ENCODE measurements at places on chromosomes 2 and 18.

DNA sequence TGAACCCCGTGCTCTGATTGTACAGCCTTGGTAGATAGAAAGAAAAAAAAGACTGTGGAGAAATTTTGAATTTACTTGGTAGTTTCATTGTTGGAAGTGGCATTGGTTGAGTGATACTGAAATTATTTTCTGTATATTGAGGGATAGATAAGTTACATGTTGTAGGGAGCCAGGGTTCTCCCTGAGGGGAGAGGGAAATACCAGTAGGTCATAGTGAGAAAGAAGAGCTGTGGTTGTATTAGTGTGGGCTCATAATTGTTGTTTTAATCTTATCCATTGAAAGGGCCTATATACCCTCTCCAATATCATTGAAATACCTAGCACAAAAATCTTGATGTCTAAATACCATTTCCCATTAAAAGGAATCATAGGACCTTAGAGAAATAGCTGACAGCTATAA lies 16.9 kb upstream of the RAB31 start:
- no peak for DNase-seq

DNA sequence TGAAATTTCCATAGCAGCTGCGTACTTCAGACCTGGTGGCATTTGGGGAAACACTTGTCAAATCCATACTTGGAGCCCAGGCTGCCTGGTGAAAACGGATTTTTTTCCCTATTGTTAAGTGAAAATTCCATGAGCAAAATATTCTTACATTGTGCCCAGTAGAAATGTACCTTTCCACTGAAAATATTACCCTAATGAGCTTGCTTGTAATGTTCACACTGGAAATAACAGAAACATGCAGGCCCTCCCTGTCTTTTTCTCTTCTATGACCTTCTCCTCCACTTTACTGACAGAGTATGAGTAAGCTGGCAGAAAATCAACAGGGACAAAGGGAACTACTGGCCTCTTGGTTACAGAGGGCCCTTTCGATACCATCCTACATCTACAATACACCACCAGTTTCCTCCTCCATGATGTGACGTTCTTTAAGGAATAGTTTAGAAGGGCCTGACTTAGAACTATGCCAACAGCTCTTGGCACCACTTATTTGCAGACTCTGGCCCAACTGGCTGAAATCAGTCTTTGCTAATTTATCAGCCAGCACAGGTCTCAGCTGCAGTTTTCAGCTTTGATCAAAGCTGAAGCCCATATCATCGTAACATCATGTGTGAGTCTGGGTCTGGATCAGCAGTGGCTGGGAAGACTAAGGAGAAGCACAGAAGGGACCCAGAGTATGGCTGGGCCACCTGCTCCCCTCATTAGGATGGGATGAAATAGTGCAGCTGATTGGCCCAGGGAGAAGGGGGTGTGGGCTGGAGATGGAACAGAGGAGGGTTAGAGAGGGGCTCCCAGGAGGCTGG lies 272.2 kb upstream of the ID2 start:
- no peak for DNase-seq

GRCh38 chr2:112154246-112155117 lies 16.3 kb downstream of the FBLN7 start:
- no peak for DNase-seq

- no peak for DNase-seq
Observed at GRCh38 chr2:59713577-59713976, 839.9 kb downstream of the BCL11A start.

DNA sequence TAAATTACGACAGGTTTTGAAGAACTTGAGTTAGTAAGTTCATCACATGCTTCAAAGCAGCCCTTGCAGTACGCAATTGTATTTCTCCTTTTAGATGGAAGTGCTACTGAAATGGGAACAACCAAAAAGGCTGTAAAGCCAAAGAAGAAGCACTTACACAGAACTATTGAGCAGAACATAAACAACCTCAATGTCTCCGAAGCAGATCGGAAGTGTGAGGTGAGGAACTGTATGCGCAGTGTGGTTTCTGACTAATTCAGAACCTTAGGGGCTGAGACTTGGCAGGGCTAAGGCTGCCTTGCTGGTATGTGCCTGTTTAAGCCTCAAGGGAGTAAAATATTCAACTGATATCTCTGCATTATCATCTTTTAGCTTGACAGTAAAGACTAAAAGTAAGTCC lies 8.4 kb downstream of the NCAPH start:
- DNase-seq = no peak

DNA sequence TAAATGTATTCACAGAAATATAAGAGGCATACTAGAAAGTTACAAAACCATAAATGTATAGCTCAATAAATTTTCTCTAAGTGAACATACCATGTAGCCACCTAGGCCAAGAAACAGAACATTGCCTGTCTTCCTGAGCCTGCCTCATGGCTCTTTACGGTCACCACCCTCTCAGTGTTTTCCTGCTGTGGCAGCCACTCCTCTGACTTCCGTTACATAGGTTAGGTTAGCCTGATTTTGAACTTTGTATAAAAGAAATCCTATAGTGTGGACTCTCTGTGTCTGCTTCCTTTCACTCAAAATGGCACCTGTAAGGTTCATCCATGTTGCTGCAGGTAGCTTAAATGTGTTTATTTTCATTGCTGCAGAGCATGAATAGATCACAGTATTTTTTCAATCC lies 11.6 kb upstream of the ST3GAL5 start:
- DNase-seq = no peak

DNA sequence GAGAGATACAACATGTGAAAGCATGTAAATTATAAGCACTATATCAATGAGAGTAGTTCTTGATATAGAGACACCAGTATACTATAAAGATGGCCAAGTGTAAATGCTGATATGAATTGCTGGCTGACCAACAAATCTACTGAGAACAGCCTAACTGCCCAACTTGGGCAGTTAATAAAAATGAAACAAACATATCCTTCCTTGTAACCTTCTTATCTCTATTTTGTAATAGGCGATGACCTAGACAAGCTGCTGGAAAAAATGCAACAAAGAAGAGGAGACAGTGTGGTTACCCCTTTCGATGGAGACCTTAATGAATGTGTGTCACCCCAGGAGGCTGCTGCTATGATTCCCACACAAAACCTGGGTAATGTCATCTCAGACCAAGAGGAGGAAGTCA lies 148.7 kb downstream of the ESCO1 start:
- no peak for DNase-seq
